ENCODE measurements at places on chromosomes 16 and 17. TPM values are rescaled to one million over a fixed set of nuclear protein-coding genes. Genes with fewer than 3 reads are reported as not detected.

The SLC5A11 gene
- total RNA-seq, result not detected

The PLXDC1 gene
- total RNA-seq, result 0.67 TPM

The SMIM5 gene
- 1.7 TPM for total RNA-seq

The HOXB1 gene
- total RNA-seq, result not detected

The WSCD1 gene
- total RNA-seq, result 21.4 TPM

- no peak for DNase-seq
Observed at GRCh38 chr16:10501016-10501607, 79.3 kb downstream of the EMP2 start.

DNA sequence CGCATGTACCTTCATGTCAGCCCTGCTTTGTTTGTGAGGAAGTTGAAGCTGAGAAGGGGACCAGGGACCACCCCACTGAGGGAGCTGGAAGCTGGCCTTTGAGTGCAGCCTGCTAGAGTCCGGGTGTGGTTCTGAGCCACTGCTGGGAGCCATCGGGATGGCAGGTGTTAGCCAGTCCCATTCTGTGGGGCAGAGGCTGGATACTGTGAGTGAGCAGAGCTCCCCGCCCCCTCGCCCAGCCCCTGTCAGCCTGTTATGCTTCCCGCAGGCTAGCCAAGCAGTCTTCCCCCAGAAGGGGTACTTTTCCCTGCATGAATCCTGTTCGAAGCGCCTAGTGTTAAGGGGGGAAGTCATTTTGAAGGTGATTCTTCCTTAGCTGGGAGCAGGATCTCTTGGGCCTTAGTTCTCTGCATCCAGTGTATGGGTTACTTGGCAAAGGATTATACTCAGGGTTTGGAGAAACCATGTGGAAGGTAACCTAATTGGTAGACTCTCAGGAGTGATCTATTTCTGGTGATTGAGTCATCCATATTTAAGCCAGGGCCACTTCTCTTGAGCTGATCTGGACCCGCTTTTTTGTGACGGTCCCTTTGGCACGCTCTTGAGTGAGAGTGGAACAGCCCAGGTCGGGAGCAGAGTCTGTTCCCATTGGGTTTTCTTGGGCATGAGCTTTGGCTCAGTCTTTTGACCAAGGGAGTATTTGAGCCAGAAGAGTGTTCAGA, 23.8 kb downstream of the AKAP1 start:
- no peak for DNase-seq

- no peak for DNase-seq
Observed at GRCh38 chr16:79047337-79047736, 553.2 kb downstream of the MAF start.

GRCh38 chr16:3070608-3071111, 5.2 kb downstream of the IL32 start:
- DNase-seq, result no peak

DNA sequence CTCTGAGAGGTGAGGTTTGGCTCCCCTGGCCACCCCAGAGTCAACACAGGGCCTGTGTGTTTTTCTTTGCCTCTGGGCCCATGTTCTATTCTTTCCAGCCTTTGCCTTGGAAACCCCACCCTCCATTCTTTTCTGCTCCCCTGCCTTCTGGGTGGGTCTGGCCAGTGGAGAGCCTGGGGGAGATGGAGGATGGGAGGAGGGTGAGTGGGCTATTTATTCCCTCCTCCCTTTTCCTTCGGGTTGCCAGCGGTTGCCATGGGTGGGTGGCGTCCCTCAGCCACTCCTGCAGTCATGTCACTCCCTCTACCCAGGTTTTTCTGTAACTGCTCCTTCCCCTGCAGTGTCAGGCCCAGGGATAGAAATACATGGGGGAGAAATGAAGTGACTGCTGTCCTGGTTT, 15.5 kb downstream of the CMIP start:
- no peak for DNase-seq

DNA sequence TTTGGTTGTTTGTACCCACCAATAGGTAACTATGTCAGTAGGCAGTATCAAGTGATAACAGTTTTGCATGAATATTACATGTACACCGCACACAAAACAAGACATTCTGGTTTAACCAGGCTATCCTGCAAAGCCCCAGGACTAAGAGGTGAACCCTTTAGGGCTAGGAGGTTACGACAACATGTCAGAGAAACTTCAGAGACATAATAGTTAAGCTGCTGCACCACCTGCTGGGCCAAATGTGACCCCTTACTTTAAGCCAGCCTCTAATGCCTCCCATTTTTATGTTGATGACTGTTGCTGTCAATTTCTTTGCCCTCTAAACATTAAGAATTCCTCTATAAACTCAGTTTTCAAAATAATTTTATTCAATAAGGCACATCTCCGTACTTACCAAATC, 15.4 kb downstream of the SRP68 start:
- DNase-seq, result no peak

Data from kidney epithelial cell (primary cell).